Globus pallidus (tissue), 1 donor: ENCODE measurements at places on chromosomes 5 and 9.

GRCh38 chr5:104367978-104368377, 805.4 kb upstream of the NUDT12 start:
- no peak for DNase-seq

GRCh38 chr5:122690266-122690665, 84.6 kb upstream of the SNX2 start:
- DNase-seq = no peak

DNA sequence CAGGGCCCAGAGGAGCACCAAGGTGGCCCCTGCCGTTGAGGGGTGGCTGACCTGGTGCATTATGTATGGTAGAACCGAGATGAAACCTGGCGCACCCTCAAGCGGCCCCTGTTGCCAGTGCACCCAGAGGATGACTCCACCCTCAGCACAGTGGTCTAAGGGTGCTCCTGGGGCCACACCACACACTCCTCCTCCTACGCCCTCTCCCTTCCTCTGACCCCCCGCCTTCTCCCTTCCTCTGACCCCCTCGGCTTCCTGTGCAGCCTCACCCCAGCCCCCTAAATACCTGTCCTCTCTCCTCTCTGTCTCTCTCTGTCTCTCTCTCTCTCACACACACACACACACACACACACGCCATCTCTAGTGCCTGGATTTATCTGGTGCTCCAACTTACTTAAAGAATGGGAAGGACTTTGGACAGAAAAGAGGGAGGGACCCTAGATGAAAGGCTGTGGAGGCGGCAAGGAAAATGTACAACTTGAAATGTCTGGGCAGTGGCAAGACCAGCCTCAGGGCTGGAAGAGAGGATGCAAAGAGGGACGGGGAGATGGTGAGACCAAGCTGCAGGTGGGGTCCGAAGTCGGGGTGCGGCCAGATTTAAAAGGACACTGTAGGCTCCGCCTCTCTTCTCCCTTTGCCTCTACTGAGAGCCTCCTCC, 18.2 kb upstream of the SLC30A5 start:
- DNase-seq = no peak

GRCh38 chr5:1753490-1753889, 46.1 kb downstream of the MRPL36 start:
- no peak for DNase-seq

DNA sequence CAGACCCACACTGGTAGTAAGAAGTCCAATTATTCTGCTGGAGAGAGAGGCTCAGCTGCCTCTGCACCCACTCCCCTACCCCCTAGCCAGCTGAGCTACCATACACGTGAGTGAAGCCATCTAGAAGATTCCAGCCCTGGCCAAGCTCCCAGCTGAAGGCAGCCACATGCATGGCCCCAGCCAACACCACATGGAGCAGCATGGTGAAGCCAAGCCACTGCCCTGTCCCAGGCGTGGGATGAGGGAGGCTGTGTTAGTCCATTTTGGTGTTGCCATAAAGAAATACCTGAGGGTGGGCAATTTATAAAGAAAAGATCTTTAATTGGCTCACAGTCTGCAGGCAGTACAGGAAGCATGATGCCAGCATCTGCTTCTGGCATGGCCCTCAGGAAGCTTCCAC, 20.0 kb upstream of the VDAC1 start:
- DNase-seq = no peak

DNA sequence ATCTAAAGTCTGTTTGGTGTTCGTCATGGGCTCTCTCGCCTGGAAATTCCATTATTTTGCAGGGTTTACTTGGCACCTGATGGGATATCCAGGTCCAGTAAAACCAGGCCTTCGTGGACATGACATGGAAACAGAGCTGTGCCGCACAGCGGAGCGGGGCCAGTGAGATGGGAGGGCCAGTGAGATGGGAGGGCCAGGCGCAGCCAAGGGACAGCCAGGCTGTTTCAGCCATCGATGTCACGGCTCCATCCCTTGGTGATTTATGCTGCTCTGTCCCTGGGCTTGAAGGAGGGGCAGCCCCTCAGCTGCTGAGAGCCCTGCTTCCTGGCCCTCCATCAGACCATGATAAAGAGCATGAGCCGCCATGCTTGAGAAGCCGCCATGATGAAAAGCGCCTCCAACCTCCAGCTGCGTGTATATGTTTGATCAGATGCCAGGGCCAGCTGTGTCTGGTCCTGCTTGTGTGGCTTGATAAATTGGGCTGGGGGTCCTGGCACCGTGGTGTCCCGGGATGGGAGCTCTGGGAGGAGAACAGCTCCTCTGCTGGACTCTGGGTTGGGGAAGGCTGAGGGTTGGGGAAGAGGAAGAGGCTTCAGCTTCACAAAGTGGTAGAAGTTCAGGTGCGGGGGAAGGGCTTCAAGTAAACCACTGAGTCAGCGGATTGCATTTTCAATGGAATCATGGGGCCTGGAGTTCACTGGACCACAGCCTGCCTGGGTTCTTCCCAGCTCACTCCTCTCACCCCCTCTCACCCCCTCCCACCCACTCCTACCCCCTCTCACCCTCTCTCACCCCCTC, 6.1 kb upstream of the COL5A1 start:
- no peak for DNase-seq

GRCh38 chr5:93257616-93258015, 323.4 kb downstream of the NR2F1-AS1 start:
- no peak for DNase-seq

- no peak for DNase-seq
These were observed 147.8 kb downstream of the AOPEP start for GRCh38 chr9:94874316-94874715.

GRCh38 chr9:110543631-110544051, 35.9 kb downstream of the SVEP1 start:
- DNase-seq = peak; percentile 46

DNA sequence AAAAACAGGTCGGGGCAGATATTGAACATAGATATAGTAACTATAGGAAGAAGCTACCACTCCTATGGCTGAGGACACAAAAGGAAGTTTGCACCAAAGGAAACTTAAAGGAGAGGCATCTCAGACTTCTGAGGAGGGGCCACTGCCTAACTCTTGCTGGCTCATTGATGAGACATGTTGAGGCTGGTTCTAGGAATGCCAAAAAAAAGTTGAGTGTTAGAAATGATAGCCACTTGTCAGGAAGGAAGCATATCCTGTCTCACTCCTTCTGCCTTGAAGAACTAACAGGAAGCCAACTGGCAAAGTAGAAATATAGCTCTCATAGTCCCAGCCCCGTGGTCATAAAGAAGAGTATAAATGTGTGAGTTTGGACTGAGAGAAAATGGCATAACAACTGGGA, 23.3 kb upstream of the STOM start:
- no peak for DNase-seq

- no peak for DNase-seq
These were observed 267.5 kb downstream of the ENC1 start for GRCh38 chr5:74373076-74373475.

DNA sequence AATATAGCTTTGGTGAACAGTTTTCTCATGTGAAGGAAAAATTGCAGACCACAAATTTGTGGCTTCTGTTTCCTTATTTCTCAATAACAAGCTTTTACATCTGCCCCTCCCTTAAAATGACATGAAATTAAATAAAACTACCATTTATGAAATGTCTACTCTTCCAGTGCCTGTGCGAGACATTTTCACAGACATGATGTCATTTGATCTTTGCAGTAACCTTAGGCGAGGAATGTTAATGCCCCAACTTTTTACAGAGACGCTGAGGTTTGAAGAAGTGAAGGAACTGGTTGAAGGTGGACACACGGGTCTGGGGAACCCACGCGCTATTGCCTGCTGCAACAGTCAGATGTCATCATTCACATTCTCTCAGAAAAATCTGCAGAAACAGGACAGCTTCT, 61.5 kb downstream of the OSTF1 start:
- DNase-seq = no peak

- no peak for DNase-seq
These were observed 302.2 kb downstream of the ISL1 start for GRCh38 chr5:51685419-51685818.

DNA sequence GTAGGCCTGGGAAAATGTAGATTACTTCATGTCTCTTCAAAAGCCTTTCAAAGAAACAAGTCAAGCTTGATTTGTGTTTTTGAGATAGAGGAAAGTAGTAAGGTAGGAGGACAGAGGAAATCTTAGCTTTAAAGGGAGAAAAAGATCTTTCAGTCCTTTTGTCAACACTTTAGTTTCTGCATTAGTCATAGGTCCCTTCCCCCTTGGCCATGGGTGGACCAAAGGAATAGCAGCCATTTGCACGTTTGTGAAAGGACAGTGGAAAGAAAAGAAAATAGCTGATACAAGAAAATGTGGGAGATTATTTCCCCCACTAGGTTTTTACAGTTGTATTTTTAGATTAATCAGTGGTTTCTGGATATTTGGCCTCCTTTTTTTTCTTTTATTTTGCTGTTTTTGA, 121.9 kb upstream of the GRHPR start:
- no peak for DNase-seq

GRCh38 chr9:26308328-26308727, 584.3 kb downstream of the CAAP1 start:
- DNase-seq = no peak

DNA sequence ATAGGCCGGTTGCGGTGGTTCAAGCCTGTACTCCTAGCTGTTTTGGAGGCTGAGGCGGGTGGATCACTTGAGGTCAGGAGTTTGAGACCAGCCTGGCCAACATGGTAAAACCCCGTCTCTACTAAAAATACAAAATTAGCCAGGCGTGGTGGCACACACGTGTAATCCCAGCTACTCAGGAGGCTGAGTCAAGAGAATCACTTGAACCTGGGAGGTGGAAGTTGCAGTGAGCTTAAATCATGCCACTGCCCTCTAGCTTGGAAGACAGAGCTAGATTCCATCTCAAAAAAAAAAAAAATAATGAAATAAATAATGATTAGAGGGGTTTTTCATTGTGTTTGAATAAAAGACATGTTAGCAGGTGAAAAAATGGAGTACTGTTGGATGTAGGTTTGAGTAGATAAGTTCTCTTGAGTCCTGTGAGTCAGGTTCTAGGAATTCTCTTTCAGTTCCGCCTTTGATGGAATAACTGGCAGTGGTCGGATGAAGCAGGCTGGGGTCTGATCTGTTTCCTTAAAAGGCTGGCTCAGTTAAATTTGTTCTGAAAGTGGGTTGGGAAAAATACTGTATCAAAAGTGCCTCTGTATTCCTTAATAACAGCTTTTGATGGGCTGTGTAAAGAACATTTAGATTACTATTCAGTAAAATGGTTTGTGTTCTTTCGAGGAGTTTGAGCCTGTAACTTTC, 73.2 kb downstream of the AOPEP start:
- DNase-seq = no peak

GRCh38 chr5:136133222-136133921, 727 bp downstream of the SMAD5 start:
- peak; percentile 38 for DNase-seq

DNA sequence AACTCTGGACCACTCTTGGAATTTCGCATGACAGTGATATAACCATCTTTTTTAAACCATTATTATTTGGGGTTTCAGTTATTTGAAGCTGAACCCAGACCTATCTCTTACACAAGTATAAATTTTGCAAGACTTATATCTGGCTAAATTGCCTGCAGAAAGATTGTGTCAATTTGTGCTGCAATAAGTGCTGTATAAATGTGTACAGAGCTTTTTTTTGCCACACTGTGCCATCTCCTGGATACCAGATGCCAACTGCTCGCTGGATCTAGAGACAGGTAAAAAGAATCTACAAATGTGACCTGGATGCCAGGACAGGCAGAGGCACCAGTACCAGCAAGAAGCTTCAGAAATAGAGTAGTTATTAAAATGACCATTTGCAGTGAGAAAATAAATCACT, 25.9 kb upstream of the TTC39B start:
- no peak for DNase-seq

DNA sequence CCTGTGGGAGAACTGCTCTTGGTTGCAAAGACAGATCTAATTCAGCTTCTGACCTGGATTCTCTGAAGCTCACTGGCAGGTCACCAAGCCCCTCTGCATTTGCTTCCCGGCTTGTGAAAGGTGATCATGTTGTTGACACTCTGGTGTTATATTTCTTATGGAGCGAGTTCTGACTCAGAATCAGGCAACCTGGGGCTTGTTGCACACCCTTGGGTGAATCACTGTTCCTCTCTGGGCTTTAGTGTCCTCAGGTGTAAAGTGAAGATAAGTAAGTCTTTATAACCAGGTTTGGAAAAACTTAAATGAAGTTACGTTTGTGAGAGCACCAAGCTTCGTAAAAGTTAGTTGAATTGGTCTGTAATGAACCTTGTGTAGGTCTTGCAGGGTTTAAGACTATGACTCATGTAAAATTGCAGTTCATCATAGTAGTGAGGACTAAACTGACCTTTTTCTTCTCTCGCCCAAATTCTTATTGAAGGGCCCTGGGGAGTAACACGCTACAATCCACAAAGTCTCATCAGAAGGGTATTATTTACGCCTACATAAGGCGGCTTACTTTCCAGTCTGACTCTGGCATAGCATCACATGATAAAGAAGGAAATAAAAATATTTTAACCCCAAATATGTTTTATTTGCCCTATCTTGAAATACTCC, 218.6 kb downstream of the TMEM38B start:
- DNase-seq = no peak

GRCh38 chr5:145975361-145976066, 39.1 kb downstream of the SH3RF2 start:
- DNase-seq = no peak

- DNase-seq = no peak
These were observed 342.3 kb downstream of the ZSWIM6 start for GRCh38 chr5:61674378-61674777.

DNA sequence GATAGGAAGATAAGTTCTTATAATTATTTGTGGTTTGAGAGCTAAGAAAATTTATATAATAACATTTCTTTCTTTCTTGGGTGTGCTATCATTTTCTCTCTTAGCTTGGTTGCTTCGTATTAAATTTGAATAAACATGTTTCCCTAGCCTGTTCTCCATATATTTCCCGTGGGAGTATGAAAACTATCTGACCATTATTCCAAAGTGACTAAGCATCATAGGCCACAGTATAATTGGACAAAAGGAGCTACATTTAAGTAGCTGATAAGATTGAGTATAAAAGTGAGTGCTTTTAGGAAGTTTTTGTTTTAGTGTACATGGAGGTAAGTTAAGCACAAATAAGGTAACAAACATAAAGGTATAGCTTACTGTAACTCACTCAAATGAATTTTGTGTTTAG, 8.4 kb upstream of the OSMR start:
- no peak for DNase-seq

GRCh38 chr5:108911055-108911454, 163.4 kb downstream of the FER start:
- no peak for DNase-seq
